ENCODE measurements at places on chromosomes 7 and 10.

DNA sequence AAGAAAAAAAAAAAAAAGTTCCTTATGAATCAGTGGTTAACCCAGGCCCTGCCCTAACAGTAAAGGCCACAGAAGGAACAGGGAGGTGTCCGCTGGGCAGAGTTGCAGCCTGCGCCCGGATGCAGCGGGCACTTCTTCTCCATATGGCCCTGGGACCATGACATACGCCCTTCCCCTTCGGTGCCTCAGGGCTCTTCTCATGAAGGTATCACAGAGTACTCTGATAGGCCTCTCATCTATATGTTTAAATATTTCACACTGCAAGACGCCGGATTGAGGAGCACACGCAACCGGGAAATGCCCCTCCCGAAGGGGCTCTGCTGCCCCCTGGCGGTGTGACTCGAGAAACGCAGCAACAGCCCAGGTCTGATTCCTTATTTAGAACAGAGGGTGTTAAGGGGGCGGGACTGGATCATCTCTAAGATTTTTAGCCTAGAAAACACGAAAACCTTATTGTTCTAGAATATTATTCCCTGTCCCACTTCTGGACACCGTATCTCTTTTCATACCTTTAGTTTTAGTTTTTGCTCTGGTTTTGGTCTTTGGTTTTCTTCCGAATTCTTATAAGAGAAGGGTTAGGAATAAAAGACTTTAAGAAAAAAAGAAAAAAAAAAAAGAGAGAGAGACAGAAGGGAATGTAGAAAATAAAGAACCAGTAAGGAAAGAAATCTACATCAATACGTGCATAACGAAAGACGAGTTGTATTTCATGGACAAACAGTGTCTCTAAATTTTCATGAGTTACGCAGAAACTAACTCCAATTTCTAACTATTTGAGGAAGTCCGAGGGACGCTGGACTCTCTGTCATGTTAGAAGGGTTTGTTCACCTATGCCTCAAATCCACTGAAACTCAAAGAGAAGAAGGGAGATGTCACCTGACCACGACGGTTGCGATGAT is 12.0 kb downstream of the DAGLB start:
- peak; percentile 88 for DNase-seq

GRCh38 chr7:96327429-96327828 is 5.5 kb upstream of the SLC25A13 start:
- DNase-seq, result no peak

- DNase-seq, result peak; percentile 63
Observed at GRCh38 chr10:112953174-112954159, 3.4 kb downstream of the TCF7L2 start.

DNA sequence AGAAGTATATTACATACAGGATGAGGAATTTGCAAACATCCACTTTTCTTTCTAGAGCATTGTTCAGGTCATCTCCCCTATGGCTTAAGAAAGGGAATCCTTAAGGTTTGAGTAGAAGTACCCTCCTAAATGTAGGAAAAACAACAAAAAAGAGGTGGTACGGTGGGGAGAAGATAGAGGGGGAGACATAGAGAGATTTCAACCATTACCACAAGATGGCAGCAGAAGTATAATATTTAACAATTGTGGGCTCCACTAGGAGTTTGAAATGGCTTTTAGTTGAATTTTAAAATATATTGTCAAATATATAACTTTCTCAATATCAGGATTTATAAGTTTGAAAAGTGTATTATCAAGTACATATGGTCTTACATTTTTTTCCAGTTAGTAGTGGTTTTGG is 72.7 kb upstream of the PRKG1 start:
- DNase-seq, result peak; percentile 56

GRCh38 chr7:449324-450019 is 70.2 kb downstream of the PDGFA start:
- no peak for DNase-seq

- DNase-seq, result no peak
Observed at GRCh38 chr7:2204446-2204845, 28.3 kb downstream of the MAD1L1 start.

GRCh38 chr7:44284881-44285541 is 40.4 kb downstream of the CAMK2B start:
- DNase-seq, result no peak

DNA sequence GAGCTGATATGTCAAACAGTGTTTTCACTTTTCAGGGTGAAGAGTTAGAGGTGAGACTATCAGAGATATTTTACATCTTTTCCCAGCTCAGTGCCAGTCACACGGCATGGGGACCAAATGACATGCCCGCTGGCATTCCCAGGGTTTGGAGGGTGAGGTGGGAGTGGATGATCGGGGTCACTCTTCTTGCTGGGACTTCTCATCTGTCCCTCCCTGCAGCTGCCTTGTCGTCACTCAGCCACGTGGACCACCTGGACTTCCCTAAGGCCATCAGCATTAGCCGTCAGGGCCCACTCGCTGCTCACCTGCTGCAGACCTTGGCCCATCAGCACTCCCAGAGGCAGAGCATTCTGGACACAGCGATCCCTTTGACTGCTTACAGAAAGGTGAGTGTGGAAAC is 301.8 kb downstream of the DNAJB6 start:
- no peak for DNase-seq

GRCh38 chr7:103093429-103093828 is 18.5 kb downstream of the ARMC10 start:
- no peak for DNase-seq

DNA sequence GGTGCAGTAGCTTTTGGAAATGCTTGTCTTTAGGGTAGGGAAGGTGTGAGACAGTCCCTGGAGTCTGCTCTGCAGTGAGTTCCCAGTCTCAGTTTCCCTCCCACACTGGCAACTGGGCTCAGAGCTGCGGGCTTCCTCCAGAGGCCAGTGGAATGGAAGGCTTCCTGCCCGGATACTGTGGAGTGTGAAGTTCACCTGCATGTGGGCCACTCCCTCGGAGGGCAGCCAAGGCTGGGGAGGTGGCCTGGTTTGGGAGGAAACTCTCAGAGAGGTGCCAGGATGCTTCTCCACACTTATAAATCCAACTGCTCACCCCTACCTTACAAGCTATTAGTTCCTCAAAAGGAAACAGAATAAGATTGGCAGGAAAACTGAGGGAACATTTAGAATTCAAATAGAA is 18.1 kb upstream of the UBE2H start:
- no peak for DNase-seq

- peak; percentile 51 for DNase-seq
Observed at GRCh38 chr7:129644634-129645230, 33.2 kb downstream of the NRF1 start.

DNA sequence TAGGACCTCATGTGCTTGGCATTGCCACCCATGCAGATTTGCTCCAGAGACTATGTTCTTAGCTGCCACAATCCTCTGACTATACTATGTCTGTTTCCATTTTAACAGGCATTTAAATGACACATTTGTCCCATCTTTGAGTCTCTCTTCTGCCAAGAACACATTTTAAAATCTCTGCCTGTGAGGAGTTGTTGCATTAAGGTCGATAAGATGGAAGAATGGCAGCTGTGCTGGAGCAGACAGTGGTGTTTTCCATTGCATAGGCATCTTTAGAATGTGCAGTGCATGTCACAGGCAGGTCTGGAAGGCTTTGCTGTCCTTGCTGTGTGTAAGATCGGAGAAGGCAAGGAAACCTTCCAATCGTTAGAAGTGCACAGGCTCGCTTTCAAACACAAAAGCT is 70.9 kb upstream of the CELF2 start:
- DNase-seq, result no peak

GRCh38 chr10:67553254-67553653 is 142.7 kb downstream of the CTNNA3 start:
- no peak for DNase-seq

DNA sequence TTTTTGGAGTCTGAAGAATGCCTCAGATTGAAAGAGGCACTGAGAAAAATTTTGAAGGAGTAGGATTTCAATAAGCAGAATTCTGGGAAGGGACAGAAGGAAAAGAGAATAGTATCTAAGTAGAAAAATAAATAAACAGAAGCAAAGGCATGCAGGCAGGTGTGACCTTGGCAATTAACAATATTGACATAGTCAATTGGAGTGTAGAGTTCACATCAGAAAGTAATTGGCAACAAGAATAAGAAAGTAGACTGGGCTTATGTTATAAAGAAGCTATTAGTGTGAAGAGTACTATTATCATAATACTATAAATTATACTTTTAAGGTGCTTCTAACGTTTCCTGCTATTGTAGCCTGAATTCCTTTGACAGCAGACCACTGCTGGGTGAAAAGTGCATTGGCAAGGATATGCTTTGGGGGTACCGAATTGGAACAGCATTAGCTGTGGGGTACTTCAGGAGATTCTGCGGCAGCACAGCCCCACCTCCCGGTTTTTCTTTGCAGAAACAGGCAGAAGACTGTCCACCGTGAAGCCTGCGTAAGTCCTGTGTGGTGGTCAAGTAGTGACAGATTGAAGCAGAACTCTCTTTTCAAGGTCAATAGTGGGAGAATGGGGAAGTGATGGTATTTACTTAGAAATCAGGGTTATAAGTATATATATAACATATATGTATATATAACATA is 357.0 kb downstream of the THSD7A start:
- DNase-seq, result no peak

DNA sequence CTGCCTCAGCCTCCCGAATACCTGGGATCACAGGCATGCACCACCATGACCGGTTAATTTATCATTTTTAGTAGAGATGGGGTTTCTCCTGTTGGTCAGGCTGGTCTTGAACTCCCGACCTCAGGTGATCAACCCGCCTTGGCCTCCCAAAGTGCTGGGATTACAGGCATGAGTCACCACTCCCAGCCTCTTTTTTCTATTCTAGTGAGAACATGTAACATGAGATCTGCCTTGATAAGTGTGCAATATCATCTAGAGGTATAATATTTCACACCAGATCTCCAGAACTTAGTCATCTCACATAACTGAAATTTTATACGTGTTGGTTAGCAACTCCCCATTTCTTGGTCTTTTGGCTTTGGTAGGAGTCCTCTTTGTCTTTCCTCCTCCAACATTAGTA is 656.9 kb downstream of the CNTNAP2 start:
- DNase-seq, result no peak

GRCh38 chr10:45424668-45425404 is 50.8 kb downstream of the ALOX5 start:
- no peak for DNase-seq

DNA sequence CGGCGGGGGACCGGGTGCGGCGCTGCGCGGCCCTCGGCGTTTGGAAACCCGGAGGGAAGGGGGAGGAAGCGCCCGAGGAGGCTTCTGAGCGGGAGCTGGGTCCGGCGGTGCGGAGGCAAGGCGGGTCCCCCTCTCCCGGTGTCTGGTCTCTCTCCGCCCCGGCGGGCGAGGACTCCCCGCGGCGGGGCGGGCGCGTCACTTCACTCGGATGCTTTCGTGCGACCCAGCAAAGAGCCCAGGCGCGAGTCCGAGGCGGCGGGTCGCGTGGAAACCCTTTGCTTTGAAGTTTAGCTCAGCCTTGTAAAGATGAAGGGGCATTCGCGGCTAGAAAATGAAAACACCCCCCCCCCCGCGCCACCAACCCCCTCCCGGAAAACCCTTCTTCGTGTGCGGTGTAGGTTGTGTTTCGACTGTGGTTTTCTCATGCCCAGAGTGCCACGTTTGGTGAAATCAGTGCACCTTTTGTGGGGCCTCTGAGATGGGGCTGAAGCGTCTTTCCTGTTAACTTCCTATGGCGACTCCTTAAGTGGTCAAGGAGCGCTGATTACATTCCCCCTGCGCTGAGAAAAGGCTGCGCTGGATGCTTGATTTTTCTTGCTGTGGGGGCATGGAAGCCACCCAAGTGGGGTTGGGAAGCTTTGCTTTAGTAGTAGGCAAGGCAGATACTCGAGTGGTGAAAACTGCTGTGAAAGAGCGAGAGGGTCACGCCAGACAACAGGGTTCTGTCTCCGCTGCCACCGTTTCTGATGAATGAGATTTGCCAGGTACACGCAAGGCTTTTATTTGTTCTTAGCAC is 876 bp downstream of the GNAI1 start:
- DNase-seq, result peak; percentile 44

DNA sequence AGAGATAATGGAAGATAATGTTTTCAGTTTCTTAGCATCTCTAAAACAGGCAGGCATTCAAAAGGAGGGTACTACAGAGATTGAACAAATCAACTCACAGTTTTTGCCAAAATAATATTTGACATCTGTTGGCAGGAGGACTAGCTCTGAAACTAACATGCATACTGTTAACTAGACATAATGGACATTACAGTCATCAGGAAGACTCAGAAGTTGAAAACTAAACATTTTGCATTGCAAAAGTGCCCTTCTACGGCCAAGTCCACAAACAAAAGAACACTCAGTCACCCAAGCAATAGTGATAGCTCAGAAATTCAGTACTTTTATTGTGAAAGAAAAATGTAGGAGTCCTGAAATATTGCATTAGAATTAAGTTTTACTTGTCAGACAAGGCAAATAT is 399.0 kb downstream of the HGF start:
- peak; percentile 41 for DNase-seq

DNA sequence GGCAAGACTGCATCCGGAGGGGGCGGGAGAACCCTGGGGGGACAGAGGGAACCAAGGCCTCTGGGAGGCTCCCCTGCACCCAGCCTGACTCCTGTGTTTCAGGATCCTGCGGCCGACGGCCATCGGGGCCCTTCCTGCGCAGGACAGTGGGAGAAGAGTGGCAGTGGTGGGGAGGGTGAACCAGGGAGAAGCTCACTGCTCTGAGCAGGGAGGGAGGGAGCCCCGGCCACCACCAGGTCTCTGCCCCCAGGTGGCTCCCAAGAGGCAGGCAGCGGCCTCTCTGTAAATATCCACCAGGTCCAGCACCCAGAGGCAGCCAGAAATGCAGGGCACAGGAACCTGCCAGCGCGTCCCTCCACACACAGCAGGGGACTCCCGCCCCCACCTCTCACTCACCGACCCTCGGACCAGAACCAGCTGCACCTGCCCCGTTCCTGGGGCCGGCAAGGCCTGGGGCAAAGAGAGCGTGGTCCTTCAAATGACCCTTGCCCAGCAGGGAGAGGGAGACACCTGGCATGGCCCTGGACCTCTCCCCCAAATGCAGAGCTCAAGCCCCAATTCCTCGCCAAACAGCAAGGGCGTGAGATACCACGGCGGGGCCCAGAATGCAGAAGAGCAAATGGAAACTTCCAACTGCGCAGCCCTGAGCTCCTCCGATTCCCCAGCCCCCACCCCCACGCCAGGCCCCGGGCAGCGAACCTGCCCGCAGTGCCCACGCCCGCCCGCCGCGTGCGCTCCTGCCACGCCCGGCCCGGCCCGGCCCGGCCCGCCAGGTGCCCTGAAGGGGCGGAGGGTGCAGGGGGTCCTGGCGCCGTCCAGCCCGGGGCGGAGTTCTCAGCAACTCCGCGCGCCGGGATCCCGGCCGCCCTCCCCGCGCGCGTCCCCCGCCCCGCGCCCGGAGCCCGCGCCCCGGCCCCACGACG is 805 bp downstream of the RASGEF1A start:
- peak; percentile 50 for DNase-seq

DNA sequence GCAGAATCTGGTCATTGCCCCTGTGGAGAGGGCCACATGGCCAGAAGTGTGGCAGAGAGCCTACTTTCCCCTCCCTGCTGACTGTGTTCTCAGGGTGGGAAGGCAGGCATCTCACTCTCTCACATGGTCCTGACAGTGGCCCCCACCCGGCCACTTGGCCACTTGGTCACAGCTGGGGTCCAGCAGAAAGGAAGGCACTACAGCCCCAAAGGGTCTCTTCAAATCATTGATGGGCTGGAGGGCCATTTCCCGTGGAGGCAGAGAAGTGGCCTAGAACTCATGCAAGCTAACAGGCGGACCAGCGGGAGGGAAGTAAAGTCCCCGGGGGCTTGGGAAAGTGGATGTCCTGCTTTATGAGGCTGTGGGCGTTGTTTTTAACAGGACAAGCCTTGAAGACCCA is 125.3 kb downstream of the EMX2 start:
- DNase-seq, result no peak

- peak; percentile 2 for DNase-seq
Observed at GRCh38 chr10:75466001-75466400, 34.6 kb downstream of the LRMDA start.
